ENCODE measurements at places on chromosomes 7 and 10.
A peak's percentile ranks its signal among the peaks of the same experiment; 100 is the strongest.

DNA sequence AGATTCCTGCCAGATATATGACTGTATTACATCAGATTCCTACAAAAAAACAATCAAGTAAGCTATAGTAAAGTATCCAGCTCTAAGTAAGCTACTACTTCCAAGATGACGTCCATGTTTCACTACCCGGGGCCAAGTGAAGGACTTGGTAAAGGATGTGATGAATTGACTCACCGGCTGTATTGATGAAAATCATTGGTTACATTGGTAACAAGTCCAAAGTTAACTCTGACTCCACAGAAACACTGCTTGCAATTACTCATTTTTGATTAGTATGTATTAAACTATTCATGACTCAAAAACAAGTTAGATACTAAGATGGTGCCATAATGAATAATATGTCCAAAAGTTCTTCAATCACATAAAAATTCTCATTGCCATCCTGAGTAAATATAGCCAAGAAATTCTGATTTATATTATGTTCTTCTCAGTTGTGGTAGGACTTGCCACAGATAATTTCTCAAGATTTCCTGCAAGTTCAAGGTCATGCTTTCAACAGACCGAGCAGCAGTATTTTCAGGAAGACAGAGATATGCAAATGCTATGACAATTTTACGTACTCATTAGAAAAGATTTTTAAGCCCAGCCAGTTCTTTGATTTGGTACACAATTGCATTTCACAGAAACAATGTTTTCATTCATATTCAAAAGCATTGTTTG, 12.6 kb upstream of the DNAJC1 start:
- DNase-seq, result no peak

GRCh38 chr7:45387837-45388236, 186.3 kb upstream of the ADCY1 start:
- no peak for DNase-seq

DNA sequence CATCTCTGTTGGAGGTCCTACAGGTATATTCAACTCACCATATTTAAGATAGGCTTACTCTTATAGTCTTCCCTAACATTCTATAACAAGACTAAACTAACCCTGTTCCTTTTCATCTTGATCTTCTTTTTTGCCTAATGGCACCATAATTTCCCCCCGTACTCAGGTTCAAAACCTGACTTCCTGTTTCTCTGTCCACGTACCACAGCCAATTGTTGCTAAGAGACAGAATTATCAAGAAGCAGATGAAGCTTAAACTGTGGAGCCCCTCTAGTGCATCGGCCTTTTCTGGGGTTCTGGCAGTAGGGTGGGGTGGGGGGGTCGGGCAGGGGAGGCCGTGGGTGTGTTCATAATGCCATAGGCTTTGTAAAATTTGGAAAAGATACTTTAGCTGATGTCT, 109.2 kb downstream of the EVX1 start:
- no peak for DNase-seq

DNA sequence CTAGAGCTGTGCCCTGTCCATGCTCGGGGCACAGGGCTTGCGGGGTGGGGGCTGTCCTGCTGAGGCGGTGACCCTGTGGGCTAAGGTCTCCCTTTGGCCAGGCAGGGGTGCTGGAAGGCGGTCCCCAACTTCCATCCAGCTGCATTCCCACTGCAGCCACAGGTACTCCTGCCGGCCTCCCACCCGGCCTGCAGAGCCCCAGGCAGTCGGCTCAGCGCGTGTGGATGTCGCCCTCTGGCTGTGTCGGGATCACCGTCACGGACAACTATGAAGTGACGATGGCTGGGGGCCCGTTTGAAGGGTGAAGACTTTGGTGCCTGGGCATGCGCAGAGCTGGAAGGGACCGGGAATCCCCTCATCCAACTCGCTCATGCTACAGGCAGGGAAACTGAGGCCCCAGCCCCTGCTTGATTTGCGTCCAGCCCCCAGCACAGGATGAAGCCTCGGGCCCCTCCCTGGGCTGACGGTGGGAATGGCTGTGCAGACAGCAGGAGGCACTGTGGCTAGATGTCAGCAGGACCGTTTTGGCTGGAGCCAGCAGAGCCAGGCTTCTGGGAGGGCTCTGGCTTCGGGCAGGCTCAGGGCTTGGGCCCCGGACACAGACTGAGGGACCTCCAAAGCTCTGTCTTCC, 2.3 kb upstream of the TMEM184A start:
- DNase-seq, result no peak

- DNase-seq, result no peak
Observed at GRCh38 chr10:22712956-22713852, 1.2 kb downstream of the PIP4K2A start.

DNA sequence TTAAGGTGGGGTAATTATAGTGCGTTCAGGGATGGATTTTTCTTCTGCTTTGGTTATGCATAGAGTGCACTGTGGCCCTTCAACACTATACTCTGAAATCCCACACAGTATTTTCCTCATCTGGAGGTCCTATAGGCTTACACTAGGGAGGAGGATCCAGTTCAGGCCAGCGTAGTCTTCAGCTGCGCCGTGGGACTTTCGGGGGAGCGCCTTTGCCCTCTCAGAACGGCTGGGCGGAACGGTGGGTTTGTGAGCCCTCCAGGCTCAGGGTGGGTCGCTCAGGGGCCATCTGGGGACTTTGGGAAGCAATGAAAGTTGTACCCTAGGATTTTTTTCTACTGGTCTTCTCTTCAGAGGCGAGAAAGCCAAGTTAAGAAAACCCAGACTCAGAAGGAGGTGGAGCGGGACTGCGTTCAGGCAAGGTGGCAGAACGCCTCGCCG, 652 bp upstream of the VPS26A start:
- no peak for DNase-seq

- no peak for DNase-seq
Observed at GRCh38 chr10:123146894-123147634, 872 bp upstream of the HMX2 start.

DNA sequence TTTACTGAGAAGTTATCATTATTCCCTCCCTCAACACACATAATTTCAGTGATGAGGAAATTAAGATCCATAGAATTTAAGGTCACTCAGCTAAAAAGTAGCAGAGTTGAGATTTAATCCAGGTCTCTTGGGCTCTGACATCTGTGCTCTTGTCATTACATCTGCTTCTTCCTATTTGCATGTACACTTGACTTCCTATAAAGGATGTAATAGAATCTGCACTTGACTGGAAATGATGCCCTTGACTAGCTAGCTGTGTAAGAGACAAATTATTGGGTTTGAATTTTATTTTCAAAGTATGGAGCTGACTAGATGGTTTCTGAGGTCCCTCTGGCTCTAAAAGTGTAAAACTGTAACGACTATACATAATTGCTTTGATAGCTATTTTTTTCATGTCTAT, 59.5 kb downstream of the AGK start:
- no peak for DNase-seq

GRCh38 chr10:124156524-124157260, 63.3 kb upstream of the CHST15 start:
- no peak for DNase-seq

- no peak for DNase-seq
Observed at GRCh38 chr10:102752934-102753664, 9.4 kb downstream of the WBP1L start.

DNA sequence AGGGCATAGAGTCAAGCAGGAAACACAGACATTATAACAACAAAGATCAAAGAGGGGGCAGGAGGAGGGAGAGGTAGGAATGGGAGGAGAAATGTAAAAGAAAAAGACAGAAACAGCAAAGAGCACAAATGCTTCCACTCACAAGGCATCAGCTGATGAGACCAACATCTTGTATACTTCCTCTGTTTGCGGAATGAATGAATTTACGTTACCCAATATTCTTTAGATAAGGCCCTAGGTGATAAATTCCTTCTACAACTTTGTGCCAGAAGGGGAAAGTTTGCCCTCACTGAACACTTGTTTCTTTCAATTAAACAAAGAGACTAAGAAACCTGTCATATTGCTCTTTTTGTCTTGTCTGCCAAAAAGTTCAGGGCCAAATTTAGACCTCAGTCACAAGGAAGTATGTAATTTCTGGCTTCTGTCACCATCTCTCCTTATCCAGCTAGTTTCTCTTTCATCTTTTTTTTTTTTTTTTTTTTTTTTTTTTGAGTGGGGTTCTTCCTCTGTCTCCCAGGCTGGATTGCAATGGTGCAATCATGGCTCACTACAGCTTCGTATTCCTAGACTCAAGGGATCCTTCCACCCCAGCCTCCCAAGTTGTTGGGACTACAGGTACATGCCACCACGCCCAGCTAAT, 116.4 kb upstream of the NANOS1 start:
- no peak for DNase-seq

- peak; percentile 63 for DNase-seq
Observed at GRCh38 chr10:15370856-15371701, at the start of gene FAM171A1. Gene FAM171A1, minus strand, starts transcription at chr10:15371289. Its CDS starts 237 bp downstream, at chr10:15371052.

GRCh38 chr7:103130901-103131624, 17.8 kb downstream of the NAPEPLD start:
- no peak for DNase-seq

GRCh38 chr10:5559642-5560141, 34.9 kb downstream of the CALML3 start:
- peak; percentile 54 for DNase-seq

GRCh38 chr7:155845226-155845625, 33.0 kb upstream of the SHH start:
- DNase-seq, result no peak

- DNase-seq, result no peak
Observed at GRCh38 chr7:94040254-94040653, 36.1 kb upstream of the BET1 start.

GRCh38 chr7:31492086-31492485, 21.8 kb upstream of the ITPRID1 start:
- DNase-seq, result no peak

GRCh38 chr10:15043674-15044073, at the start of gene OLAH:
Gene OLAH, plus strand, starts transcription at chr10:15043943. Its CDS starts 3,346 bp downstream, at chr10:15047289.
- DNase-seq, result no peak

GRCh38 chr10:75922435-75922834, 491.0 kb downstream of the LRMDA start:
- no peak for DNase-seq

DNA sequence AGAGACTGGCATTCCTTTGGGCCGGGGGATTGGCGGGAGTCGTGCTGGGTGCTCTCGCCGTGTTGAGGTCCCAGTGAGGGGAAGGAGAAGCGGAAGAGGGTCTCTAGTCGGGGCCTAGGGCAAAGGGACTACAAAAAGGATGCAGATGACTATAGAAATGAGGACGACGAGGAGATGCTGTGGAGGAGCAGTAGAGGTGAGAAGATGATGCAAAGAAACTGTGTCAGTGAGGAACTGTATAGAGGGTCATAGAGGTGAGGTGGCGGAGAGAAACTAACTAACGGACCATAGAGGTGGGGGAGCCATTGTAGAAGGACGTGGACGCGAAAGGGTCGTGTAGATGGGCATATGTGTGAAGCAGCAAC, 324 bp downstream of the TWNK start:
- no peak for DNase-seq

DNA sequence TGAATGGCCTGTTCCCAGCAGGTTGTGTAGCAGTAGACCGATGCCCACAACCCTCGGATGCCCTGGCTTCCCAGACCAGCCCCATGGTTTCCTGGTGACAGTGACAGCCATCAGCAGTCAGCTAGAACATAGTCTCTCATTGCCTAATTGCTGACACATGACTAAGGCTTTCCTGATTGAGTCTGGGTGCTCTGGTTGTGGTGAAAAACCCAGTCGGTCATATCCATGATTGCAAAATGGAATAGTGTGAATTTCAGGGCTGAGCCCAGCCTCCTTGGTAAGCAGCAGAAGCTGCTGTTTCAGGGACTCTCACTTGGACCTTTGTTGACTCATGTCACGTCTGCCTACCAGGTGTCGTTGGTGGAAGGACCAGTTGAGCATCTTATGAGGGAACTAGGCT, 36.6 kb downstream of the POR start:
- no peak for DNase-seq

DNA sequence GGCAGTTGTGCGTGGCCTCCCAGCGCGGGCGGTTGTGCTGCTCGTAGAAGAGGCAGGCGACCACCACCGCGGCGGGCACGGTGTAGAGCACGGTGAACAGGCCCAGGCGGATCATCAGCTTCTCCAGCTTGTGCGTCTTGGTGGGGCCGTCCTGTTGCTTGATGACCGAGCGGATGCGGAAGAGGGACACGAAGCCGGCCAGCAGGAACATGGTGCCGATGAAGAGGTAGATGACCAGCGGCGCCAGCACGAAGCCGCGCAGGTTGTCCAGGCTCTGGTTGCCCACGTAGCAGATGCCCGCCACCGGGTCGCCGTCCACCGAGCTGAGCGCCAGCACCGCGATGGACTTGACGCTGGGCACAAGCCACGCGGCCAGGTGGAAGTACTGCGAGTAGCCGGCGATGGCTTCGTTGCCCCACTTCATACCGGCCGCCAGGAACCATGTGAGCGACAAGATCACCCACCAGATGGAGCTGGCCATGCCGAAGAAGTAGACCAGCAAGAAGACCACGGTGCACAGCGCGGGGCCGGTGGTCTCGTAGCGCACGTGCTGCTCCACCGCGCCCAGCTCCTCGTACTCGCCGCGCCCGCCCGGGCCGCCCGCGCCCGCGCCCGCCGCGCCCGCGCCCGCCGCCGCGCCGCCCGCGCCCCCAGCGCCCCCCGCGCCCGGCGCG, 2.2 kb downstream of the FZD8 start:
- DNase-seq, result no peak

DNA sequence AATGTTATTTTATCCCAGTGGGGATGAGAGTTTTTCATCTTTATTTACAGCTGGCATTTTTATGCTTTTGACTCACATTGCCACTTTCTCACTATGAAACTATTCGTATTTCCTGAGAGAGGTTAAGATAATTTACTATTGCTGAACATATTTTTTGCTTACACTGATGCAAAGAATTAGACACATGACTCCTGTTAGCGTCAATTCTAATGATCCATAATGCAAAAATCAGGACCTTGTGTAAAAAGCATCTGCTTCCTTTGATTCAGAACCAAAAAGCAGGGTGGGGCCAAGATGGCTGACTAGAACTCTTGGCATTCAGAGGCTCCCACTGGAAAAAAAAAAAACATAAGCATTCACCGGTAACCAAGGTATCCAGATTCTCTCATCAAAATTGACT, 464.8 kb downstream of the SEMA3D start:
- DNase-seq, result no peak

DNA sequence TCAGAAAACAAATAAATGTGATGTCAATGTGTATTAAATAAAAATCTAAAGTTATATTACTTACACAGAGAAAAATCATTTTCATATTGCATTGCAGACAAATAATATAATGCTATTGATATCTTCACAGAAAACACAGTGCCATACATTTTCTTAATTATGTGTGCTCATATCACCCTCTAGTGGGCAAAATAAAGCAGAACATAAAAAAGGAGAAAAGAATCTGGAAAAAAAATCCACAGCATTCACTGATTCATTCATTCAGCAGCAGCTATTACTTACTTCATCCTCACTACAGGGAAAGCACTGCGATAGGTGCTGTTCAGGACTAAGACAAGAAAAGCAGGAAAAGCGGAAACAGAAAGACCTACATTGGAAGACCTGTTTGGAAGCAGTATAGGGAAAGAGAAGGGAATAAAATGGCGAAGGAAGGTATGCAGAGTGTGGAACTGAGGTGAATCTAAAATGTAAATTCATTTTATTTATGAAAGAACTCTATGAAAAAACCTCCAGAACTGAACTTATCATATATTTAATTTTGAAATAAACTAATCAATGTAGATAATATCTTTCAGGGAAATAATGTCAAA, 73.2 kb downstream of the POT1 start:
- no peak for DNase-seq

- no peak for DNase-seq
Observed at GRCh38 chr7:96426685-96427084, 104.8 kb upstream of the SLC25A13 start.
